Activated CD8-positive, alpha-beta memory T cell treated with anti-CD3 and anti-CD28 coated beads for 1 hour (primary cell): ENCODE measurements at places on chromosomes 12 and 14.
A peak's percentile ranks its signal among the peaks of the same experiment; 100 is the strongest.

DNA sequence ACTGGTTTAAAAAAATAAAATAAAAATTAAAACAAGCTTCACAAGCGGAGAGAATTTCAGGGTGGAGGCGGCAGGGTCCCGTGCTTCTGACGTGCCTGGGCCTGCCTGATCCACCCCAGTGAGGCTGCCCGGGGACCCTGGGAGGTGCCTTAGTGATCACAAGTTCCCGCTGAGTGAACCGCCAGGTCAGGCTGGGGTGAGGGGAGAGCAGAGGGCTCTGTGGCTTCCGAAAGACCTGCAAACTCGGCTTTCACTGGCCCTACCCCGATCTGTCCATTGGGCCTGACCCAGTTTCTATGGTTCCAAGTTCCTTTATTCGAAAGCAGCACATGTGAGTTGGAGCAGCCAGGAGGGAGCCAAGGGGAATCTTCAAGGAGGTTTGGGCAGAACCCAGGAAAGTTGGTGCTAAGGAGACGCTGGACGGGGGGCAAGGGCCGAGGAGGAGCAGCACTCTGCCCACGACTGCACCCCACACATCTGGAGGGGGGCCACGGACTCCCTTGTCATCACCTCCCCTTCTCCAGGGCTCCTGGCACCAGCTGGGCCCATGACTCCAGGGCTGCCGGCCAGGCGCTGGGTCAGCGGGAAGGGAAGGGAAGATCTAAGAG lies 12.9 kb downstream of the MMP14 start:
- no peak for DNase-seq

DNA sequence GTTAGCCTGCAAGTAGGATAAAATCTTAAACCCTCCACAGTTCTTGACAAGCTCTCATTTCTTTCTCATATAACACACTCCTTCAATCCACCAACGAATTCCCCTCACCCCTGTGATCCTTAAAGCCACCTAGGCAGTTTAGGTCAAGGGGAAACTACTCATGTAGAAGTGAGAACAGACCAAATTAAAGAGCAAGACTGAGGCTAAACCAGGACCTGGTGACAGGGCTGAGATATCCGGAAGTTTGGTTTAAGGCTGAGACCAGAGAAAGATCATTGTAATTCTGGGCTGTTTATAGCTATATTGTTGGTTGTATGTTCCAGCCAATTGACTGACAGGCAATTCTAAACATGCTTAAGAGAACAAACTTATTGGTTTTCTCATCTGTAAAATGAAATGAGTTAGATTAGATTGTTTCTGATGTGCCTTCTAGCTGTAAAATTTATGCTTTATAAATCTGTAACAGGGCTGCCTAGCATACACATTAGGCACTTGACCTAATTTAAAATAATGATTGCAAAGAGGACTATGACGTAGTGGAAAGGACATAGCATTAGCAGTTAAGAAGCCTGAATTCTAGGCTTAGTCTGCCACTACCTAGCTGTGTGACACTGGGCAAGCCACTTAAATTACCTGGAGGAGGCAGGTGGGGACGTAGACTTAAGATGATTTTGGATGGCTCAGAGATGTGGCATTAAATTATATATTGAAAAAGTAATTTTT lies 53.9 kb upstream of the PTGR2 start:
- no peak for DNase-seq

DNA sequence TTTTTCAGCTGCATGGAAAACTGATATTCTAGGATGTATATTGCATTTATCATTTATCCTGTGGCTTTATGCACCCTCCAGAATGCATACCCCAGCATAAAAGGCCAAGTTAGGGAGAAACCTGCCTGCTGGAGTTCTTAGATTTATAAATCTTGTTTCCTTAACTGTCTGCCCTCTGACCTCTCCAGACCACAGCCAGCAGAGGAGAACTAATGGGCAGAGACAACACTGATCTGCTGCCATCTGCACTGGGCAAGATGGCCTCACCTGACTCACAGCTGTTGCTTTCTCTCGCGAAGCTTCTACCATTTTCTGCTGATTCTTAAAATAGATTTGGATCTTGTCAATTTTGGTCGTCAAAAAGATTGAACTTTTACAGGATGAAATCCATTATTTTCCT lies 65.8 kb downstream of the PPP2R5C start:
- DNase-seq, result no peak

- no peak for DNase-seq
Measured at GRCh38 chr14:33081259-33081658, 142.6 kb downstream of the NPAS3 start.

DNA sequence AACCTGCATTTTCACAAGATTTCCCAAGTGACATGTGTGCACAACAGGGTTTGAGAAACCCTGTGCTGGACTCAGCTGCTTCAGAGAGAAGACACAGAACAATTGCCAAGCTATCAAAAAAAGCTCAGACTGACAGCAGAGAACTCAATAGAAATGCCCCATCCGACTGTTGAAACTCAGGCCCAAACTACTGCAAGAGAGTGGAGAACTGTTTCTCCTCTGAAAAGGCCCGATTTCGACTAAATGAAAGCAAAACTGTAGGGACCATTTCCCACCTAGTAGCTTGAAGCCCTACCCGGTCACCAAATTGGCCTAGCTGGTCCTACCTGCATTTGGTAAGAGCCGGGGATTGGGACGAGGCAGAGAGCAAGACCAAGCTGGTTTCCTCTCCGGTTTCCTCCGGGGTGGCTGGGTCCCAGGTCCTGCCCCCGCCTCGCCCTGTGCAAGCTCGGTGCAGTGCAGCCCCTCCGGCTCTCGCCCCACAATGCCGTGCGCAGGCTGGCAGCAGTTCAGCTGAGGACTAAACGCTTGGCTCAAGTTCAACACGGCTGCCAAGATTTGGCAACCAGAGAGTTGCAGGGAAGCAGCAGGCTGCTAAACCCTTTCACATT lies 1180.6 kb downstream of the VRK1 start:
- peak; percentile 34 for DNase-seq

DNA sequence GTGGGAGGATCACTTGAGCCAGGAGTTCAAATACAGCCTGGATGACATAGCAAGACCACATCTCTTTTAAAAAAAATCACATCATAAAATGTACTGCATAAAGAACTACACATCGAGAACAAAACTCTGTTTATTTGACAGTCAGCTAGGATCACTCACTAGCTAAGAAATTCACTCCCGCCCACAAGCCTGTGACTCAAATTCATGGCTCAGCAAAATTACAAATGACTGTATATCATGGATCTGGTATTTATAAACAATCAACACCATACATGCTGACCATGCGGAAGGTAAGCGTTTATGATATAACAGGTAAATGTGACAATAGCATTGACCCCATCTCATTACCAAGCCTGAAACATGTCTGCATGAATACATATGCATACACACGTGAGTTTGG lies 206.5 kb downstream of the EFCAB11 start:
- no peak for DNase-seq

DNA sequence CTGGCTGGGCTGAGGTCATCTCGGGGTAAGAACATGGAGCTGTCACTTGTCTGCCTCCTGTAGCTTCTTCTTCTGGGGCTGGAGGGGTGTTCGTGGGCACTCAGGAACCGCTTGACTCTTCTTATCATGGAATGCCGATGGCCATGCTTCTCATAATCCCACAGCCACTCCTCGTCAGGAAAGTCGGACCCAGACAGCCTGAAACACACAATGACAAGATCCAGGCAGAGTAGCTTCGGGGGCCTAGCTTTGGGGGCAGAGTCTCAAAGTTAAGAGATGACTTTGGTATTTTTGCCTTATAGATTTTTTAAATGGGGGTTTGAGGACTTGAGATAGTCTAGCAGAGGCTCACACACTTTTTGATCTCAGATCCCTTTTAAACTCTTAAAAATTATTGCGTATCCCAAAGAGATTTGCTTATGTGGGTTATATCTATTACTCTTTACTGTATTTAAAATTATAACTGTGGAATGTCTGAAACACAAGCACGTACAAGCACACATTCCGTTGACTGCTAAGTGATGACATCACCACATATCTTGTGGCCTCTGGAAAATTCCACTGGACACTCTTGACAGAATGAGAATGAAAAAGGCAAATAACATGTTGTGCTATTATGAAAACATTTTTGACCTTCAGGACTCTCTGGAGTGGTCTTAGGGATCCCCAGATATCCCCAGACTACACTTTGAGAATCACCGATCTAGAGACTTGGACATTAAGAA lies 43.3 kb downstream of the BEST3 start:
- no peak for DNase-seq

- no peak for DNase-seq
Measured at GRCh38 chr12:110591451-110592051, 8.4 kb upstream of the PPTC7 start.

DNA sequence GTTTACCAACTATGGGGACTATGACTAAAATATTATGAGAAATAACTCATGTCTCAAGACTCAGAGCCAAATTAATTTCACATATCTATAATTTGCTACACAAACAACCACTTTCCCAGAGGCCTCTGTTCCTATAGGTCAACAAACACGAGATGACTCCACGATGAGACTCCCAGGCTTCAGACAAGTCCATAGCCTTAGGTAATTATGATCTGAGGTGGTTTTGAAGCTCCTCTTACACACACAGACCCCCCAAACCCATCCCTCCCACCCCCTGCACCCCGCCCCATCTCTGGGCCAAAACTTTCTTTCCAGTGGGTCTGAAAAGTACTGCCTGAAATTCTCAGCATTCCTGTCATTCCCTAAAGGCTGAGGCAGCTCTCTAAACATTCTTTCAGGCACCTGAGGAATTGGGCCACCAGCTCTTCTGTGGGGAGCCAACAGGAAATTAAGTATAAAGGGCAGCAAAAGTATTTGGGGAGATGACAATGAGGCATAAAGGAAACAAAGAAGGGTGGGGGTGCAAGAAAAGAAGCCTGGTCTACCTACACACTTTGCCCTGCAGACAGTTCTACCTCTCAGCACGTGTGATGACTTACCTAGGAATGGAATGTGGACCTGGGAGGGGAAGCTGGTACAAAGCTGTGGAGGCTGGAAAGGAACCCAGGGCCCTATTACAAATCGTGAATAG lies 143.6 kb downstream of the PAWR start:
- DNase-seq, result no peak

GRCh38 chr12:95809000-95809680 lies 18.6 kb upstream of the NTN4 start:
- DNase-seq, result no peak

DNA sequence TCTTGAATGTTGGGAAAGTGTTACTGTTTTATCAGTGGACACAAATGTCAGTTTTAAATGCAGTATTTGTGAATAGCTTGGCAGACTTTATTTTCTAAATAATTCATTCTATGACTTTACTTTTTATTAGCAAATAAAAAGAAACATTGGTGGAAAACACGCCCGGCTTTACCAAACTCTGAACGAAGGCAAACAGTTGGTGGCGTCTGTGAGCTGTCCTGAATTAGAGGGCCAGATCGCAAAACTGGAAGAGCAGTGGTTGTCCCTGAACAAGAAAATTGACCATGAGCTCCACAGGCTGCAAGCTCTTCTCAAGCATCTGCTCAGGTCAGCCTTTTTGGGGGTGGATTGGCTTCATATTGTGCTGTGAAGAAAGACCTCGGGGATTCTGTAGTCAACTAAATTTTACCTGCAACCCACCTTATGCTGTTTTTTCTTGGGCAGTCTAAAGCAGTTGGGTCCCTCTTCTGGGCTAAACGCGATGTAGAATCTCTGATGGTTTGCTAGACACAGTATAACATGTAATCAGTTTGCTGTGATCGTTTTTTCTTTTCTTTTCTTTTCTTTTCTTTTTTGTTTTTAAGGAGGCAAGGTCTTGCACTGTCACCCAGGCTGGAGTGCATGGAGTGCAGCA lies 156.4 kb downstream of the ESR2 start:
- DNase-seq, result no peak

DNA sequence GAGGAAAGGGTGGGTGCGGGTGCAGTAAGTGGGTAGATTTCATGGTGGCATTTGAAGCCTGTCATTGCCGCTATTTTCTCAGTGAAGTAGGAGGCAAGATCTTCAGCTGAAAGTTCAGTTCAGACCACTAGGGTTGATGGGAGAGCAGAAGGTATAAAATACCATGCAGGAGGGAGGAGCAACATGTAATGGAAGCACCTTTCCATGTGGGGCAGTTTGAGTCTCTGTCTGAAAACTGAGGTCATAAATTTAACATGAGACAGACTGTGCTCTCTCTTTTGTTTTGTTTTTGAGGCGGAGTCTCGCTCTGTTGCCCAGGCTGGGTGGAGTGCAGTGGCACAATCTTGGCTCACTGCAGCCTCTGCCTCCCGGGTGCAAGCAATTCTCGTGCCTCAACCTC lies 22.7 kb downstream of the LRRC74A start:
- no peak for DNase-seq

DNA sequence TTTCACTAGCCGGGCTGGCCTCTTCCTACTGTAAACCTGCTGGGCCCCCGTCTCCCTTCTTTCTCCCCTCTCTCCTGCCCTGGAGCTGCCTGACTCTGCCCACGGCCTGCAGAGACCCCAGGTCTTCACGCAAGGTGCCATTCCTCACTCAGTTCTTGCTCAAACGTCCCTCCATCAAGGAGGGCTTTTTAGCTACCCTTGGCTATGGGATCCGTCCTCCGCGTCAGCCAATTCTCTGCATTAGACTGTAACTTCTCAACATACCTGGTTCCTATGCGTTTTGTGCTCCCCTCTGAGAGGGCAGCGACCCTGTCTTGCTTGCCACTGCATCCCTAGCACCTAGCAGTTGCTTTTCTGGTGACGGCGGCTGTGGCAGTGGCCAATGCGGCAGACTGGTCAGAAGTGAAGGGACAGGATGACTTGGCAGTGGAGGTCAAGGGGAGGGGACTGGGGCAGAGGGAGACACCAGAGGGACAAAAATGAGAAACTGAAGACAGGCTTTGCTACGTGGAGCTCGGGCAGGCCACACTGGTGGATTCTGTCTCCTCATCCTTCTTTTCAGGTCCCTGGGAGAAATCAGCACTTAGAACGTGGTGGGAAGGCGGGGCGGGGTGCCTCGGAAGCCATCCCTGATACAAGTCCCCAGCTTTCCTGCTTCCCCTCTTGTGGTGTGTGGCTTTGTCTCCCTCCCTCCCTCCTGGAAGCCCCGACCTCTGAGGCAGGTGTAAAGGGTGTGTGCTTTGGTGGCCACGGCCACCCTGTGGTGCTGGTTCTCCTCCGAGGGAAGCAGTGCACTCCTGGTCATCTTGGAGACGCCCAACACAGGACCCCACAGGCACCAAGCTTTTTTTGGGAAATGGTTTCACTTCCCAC lies 1.8 kb downstream of the B3GNT4 start:
- no peak for DNase-seq

GRCh38 chr12:26623136-26623535 lies 209.9 kb downstream of the ITPR2 start:
- DNase-seq, result no peak
